ENCODE measurements at places on chromosomes 1 and 21.

GRCh38 chr1:86975993-86976550 is 61.6 kb downstream of the HS2ST1 start:
- no peak for DNase-seq

GRCh38 chr1:181134543-181135436 is 46.3 kb downstream of the IER5 start:
- peak; percentile 51 for DNase-seq

DNA sequence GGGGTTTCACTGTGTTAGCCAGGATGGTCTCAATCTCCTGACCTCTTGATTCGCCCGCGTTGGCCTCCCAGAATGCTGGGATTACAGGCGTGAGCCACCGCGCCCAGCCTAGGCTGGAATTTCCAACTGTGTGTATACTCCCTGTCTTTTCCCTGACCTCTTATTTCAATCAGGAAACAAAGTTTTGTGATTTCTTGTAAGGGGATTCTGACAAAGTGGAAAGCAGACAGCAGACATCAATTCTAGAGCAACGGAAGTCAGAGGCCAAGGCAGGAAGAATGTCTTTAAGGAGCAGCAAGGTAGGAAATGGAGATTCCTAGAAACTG is 36.0 kb upstream of the SLC44A3 start:
- no peak for DNase-seq

- DNase-seq, result no peak
Observed at GRCh38 chr1:228798548-228798947, 63.3 kb downstream of the RHOU start.

DNA sequence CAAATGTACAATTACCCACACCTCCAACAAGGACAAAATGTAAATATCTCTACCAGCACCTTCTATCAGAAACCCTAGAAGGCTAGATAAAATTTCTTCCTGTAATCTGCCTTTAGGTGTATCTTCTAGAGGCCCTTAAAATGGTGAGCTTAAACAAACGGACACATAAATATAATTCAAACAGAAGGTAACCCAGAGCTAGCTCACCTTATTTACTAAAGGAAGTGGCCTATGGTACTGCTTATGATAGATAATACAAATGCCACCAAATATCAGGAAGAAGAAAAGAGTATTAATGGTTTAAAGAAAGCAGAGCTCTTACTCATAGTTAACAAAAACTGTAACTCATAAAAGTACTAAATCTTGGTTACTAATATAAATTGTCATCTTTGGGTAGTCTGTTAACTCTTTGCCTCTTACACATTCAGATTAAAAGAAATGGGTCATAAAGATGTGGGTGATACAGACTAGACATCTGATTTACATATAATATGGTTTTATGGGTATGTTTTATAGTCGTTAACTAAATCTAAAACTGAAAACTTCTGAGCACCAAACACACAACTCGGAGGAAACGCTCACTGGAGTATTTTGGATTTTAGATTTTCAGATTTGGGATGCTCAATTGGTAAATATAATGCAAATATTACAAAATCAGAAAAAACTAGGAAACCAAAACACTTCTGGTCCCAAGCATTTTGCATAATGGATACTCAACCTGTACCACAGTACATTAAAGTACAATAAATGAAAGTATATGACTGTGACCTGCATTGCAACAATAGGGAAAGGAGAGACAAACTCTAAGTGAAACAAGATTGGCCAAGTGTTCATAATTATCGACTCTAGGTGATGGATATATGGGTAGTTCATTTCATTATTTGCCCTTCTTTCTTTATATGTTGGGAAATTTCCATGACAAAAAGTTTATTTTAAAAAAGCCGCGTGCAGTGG is 23.2 kb downstream of the TRIT1 start:
- no peak for DNase-seq

DNA sequence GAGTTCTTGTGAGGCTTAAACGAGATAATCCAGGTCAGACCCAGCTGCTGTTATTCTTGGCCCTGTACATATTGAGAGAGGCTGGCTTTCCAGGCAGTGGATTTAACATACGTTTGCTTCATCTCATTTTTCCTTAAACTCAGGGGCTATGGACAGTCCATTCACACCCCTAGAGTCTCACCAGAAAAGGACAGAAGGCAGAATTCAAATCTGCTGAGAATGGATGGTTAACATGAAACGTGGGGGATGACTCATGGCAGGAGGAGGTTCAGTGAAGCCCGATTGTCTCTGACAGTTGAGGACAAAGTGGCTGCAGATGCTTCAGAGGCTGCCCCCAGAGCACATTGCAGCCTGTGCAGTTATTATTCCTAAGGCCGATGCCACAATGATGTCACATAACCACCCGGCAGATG is 39.5 kb downstream of the TGFB2 start:
- DNase-seq, result no peak

GRCh38 chr1:153962088-153963029 is 978 bp downstream of the SLC39A1 start:
- DNase-seq, result no peak

GRCh38 chr1:178684111-178684510 is 40.9 kb upstream of the RALGPS2 start:
- DNase-seq, result no peak

DNA sequence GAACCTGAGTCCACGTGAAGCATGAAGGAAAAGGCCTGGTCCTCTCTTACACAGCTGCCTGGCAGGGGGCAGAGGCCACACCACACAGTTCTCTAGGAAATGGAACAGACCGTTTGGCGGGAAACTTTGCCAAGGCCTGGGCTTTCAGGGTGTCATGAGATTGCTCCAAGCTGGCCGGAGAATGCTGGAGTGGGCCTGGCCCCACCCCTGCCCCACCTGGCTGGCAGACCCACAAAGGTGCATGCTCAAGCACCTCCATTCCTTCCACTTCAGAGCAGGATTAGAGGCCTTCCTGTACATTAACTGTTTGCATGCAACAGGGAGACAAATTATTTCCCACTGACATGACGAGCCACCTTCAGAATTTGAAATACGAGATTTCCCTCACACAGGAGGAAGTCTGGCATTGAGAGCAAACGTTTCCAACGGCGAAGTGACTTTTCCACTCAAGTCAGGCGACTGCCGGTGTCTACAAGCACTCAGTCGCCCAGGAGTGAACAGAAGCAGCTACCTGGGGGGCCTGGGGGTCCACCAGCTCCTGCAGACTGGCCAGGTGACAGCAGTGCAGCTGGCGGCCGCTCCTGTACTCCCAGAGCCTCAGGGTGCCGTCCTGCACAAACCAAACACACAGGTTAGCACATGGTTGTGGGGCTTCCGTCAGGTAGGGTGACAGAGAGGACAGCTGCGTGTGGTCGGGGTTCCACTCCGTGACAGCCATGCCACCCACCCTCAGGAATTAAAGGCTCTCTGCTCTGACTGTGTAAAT is 24.0 kb downstream of the WDR4 start:
- no peak for DNase-seq

GRCh38 chr1:10693497-10694273 is 102.8 kb downstream of the CASZ1 start:
- DNase-seq, result peak; percentile 56

DNA sequence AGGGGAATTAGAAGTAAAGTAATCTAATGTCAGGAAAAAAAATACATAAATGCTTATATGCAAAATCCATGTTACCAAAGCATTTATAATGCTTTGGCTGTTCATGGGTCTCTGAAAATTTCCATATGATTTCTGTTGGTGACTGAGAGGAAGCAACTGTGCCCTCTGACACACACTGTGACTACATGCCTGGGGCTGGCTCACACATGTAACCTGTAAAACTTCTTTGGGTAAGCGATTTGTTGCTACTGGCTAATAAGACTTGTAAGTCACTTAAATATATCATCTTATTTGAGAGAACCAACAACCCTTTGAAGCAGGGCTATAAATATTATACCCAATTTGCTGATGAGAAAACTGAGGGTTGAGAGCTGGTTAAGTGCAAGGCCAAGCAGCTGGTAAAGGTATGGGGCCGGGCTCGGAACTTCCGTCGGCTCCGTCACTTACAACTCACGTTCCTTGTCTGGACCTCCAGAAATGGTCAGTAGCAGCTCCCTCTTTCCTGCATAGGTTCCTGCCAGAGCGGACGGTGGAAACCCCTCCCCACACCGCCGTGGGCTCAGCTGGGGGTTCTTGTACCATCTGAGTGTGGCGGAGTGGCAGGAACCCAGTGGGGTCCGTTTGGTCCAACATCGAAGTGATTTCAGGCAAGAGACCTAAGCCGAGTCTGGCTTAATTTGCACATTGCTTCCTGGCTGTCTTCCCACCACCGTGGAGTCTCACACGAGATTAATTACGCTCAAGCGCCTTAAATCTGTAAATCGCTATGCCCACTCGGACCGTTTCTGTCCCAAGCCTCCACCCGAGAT is 714 bp downstream of the DFFA start:
- DNase-seq, result peak; percentile 12

DNA sequence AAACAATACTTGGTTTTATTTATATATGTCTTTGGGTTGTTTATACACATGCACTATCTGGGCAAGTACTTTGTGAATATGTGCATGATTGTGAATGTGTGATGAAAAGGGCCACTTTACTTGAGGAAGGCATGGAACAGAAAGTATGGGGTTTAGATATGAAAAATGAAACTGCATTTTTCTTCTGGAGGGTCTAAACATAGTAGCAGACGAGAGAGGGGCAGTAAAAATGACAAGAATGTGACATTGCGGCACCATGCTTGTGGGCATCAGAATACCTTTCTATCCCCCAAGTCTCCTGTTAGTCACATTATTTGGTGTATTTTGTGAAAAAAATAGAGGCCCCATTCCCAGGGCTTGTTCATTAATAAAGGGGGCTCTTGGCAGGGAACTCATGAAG is 15.4 kb upstream of the MPZL1 start:
- DNase-seq, result no peak

GRCh38 chr1:241485554-241485992 is 34.0 kb downstream of the FH start:
- DNase-seq, result peak; percentile 17

GRCh38 chr1:29712284-29712651 is 475.9 kb downstream of the PTPRU start:
- no peak for DNase-seq

- no peak for DNase-seq
Observed at GRCh38 chr1:20729990-20730689, 2.4 kb downstream of the SH2D5 start.

DNA sequence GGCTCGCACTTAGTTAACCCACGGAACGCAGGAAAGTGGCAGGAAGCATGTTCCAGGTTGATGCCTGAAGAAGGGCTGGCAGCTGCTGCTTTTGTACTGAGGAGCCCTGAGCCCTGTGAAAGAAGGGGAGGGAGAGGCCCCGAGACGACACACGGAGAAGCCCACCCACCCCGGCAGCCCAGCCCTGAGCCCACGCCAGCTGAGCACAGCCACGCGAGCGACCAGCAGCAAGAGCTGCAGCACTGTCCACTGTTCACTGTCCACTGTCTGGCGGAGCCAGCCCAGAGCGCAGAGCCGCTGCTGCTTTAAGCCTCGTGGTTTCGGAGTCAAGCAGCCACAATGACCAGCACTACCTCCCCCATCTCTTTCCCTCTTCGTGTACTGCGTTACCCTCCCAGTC is 5.3 kb downstream of the LRRC47 start:
- DNase-seq, result no peak

DNA sequence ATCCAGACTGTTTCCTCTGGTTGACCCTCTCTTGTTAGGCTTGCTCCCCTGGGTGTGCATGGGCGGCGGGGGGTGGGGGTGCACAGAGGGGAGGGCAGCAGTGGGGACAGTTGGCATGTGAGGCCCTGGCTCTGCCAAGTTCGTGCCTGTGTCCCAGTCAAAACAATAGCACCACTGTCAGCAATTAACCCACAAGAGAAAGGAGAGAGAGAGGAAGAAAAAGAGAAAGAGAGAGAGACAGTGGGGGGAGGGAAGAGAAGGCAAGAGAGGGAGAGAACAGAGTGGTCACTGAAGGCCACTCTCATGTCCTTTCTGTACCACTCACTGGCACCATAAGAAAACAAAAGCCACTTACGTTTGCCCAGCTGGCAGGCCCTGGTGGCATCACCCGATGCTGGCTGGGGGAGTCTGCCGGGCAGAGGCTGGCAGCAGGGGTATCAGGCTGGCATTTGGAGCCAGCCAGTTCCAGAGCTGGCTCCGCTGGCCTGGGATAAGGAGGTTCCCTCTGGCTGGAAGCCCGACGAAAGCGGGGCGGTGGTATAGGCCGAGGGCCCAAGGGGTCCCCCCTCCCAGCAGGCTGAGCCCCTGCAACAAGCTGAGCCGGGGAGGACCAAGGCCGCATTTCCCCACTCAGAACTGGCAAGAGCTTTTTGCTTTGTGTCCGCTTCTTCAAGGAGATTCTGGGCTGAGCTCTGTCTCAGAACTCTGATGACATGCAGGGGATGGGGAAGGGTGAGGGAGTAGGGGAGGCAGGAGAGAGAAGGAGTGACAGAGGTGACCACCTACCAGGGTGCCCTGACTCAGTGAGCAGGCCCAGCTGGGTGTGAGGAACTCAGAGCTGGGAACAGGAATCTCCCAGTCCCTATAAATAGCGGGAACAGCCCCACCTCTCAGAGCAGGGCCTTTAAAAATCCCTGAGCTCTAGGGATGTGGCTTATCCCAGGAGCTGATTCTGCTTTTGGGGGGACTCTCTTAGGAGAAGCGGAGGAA is 27.9 kb downstream of the PIK3C2B start:
- no peak for DNase-seq

DNA sequence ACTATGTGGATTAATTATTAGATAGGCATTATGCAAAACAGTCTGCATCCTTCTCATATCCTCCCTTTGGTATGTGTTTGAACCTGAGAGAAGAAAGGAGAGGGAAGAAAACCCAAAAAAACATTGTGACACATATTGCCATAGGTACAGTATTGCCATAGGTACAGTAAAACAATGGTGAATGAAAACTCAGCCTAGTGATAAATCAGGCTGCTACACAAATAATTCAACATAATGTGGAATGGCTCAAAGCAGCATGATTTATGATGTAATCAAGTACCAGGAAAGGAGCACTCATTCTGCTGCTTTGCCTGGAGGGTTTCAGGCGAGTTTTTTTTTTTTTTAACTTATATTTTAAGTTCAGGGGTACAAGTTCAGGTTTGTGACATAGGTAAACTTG is 213.9 kb upstream of the LYPLAL1 start:
- no peak for DNase-seq

- DNase-seq, result no peak
Observed at GRCh38 chr1:150225546-150225945, 10.4 kb downstream of the ANP32E start.

- no peak for DNase-seq
Observed at GRCh38 chr1:19452221-19452663, 33.1 kb downstream of the CAPZB start.

DNA sequence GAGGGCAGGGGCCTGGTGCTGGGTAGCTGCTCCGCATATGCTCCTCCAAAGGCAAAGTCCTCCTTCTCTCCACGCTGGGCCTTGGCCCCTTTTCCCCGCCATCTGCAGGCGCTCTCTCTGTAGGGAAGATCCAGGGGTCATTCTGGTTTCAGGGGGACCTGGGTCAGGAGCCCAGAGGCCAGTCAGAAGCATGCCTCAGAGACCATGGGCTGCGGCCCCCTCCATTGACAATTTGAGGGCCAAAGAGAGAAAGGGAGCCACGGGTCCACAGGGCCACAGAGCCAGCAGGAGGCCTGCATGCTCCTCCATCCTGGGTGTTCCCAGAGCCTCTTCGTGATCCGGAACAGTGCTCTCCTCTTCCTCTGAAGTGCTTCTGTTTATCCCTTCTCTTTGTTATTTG is 2.1 kb upstream of the CLDN19 start:
- DNase-seq, result no peak

GRCh38 chr1:169886931-169887330 is 6.8 kb downstream of the SCYL3 start:
- DNase-seq, result no peak

- no peak for DNase-seq
Observed at GRCh38 chr1:171500803-171501202, 15.5 kb downstream of the PRRC2C start.
